ENCODE measurements at places on chromosomes 7 and 10.

DNA sequence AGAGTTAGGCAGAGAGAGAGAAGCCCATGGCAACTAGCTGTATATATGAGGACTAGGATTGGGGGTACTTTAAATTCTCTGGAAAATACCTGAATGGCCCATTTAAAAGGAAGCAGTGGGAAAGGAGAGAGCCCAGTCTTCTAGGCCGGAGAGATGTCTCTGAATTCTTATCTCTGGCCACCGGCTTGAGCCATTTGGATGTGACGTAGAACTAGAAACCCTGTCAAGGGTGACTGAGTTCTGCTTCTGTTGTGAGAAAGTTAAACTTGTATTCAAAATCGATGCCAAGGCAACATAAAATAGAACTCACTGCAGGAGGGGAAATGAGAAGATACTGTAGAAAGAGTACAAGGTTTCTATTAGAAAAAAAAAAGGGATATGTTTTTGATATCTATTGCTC lies 6.3 kb upstream of the GSTK1 start:
- DNase-seq, result no peak

DNA sequence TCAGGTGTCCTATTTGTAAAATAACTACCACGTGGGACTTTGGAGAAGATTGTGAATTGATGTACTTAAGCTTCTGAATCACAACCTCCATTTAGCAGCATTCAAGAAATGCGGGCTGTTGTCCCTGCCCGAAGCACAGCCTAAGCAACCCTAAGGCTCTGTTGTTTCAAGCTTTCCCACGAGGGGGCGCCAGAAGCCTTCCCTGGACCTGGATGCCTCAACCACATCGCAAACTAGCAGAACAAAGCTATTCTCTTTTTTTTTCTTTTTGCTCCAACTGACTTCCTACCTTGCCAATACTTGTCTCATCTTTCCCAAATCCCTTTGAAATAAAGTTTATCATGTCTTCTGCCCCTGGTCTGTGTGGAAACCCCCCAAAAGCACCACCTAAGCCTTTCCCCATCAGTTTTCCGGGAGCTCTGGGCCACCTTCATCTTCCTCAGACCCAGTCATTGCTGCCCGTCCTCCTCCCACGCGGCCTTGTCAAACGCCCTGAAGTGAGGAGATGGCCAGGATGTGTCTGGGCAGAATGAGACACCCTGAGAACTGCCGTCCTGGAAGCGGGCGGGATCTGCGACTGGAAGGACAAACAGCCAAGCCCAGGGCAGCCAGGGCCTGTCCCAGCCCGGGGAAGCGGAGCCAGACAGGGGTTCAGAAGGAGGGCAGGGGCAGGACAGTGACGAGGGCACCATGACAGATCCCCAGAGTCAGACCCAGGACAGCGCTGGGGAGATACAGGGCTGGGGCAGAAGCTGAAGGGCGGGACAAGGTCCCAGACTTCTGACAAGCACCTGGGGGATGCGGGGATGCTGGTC lies 112.7 kb downstream of the SLIT1 start:
- no peak for DNase-seq

GRCh38 chr10:100786591-100786990 lies 41.2 kb downstream of the PAX2 start:
- DNase-seq, result no peak

- DNase-seq, result no peak
These were observed 119.2 kb downstream of the GALNT11 start for GRCh38 chr7:152144557-152145245.

GRCh38 chr10:45023426-45023825 lies 22.7 kb downstream of the ZNF22 start:
- DNase-seq, result no peak

DNA sequence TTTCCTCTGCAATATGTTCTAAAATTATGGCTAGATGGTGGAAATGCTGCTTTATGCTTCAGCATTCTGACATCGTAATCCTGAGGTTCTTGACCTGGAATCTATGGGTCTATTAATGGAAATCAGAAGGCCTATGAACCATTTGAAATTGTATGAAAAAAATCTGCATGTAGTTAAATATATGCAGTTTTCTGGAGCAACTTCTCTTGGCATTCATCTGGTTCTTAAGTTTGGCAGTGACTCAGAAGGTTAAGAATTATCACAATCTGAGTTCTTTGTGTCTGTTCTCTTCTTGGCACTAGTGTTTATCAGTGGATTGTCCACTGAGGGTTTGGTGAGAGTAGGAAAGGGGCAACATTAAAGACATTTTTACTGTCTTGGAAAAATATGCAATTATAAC lies 71.1 kb upstream of the FZD1 start:
- DNase-seq, result no peak

- DNase-seq, result no peak
These were observed 272.7 kb downstream of the HDAC9 start for GRCh38 chr7:18768256-18768655.

DNA sequence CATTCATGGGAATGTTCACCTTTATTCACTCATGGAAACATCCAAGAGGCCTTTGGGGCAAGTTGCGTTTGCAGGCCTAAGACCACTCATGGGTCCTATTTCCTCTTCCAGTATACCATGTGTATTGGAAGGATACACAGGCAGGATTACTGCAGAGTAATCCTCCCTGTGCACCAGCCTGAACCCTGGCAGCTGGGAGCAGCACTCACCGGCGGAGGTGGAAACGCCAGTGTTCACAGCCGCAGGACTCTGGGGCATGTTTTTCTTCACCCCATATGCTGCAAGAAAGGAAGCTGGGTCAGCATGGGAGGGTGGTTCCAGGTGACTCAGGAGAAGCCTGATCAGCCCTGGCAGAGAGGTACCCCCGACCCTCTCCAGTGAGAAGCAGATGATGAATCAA lies 24.5 kb downstream of the COL17A1 start:
- DNase-seq, result no peak

GRCh38 chr10:132503581-132504421 lies 33.8 kb upstream of the INPP5A start:
- no peak for DNase-seq

Measured in cortex of kidney (tissue), 1 donor.